Psoas muscle (tissue), 8 donors: ENCODE measurements at places on chromosomes 12 and 14.

DNA sequence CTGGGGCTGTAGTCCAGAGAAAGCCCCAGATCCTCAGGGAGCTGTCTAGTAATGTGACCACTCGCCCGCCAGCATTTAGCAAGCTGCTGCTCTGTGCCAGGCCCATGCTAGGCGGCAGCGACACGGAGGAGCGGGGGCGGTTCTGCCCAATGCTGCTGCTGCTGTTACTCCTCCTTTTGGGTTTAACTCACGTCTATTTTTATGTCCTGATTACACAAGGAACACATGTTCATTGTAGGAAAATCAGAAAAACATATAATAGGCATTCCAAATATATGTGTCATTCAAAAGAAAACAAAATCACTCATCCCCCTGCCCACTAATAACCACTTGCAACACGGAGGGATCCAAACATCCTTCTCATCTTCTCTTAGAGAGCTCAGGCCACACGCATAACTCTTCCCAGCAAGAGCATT, 30.4 kb downstream of the CCDC92 start:
- DNase-seq: no peak

DNA sequence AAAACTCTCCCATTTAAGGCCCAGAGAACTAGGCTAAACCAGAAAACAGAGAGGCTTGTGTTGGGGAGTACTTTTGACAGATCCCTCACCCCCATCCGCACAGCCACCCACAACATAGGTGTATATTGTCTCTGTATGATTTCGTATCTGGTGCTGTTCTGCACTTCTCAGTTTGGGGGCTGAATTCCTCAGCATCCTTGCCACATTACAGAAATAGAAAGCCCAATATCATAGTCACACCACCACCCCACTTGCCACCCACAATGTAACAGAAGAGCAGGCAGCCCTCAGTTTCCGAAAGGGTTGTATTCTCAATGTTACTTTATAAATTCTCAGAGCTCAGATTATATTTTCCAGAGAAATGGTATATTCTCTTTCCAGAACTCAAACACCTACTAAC, 950.9 kb downstream of the DIO2 start:
- no peak for DNase-seq

- DNase-seq: no peak
Observed at GRCh38 chr12:12138203-12139154, 67.7 kb downstream of the BCL2L14 start.

DNA sequence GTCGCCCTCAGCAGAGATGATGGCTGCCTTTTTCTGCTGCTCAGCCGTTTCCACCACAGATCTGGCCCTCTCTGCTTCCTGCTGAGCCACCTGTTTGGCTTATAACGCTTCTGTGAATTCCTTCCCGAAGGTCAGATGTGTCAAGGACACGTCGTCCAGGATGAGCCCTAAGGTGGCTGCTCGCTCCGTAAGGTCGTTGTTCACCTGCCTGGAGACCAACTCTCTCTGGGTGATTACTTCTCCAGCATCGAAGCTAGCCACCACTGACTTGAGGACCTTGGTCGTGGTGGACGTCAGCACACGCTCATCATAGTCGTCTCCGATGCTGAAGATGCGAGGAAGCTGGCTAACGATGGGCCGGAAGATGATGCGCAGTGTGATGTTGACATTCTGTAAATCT, 11.7 kb upstream of the ASB8 start:
- DNase-seq: no peak

DNA sequence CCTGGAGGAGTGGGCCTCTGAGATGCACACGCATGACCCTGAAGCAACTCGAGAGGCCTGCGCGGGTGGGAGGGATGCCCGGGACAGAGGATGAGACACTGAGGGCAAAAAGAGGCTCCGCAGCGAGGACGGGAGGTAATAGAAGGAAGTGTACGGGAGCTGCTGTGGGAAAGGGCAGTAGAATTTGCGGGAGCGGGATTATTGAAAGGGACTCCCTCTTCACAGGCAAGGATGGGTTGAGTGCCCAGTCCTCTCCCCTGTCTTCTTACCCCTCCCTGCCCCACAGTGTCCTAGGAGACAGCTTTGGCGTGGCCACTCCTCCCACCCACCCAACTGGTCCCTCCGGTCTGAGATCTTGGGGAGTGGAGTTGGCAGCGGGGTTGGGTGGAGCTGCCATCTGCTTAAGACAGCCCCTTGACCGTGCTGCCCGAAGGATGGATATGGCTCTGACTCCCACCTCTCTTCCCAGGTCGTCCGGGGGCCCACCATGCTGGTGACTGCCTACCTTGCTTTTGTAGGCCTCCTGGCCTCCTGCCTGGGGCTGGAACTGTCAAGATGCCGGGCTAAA, 15.7 kb upstream of the ESPL1 start:
- DNase-seq: no peak
